Ovary (tissue), 10 donors: ENCODE measurements at places on chromosomes 16 and 17. TPM values are rescaled to one million over a fixed set of nuclear protein-coding genes. Genes with fewer than 3 reads are reported as not detected.

Gene NEUROD2
- polyA plus RNA-seq, result not detected

Gene VPS35
- polyA plus RNA-seq, result 67.5 TPM

Gene UNC119
- polyA plus RNA-seq, result 18.6 TPM

Gene ALOX12B
- polyA plus RNA-seq, result not detected

GRCh38 chr16:3640632-3641501 lies 13.6 kb upstream of the DNASE1 start:
- no peak for DNase-seq

- DNase-seq, result no peak
Measured at GRCh38 chr16:57474671-57475661, 11.3 kb downstream of the DOK4 start.

DNA sequence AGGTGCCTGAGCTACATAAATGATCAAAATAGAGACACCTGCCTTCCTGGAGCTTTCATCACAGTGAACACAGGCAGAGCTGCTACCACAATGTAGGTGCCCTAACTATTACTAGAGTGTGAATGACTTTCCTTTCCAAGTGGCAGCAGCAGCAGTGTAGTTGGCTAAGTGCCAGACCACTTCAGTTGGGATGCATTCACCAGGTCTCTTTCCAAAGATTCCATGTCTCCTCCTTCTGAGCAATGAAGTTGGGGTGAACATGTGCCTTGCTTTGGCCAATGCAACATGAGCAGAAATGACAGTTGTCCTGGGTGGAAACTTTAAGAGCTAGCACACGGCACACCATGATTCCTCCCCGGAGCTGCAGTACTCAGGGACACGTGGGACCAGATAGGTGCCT lies 23.3 kb upstream of the CACNG4 start:
- no peak for DNase-seq

- no peak for DNase-seq
Measured at GRCh38 chr16:48365025-48365600, 20.1 kb downstream of the SIAH1 start.
